Neuronal stem cell (in vitro differentiated cells): ENCODE measurements at places on chromosomes 5 and 9.

DNA sequence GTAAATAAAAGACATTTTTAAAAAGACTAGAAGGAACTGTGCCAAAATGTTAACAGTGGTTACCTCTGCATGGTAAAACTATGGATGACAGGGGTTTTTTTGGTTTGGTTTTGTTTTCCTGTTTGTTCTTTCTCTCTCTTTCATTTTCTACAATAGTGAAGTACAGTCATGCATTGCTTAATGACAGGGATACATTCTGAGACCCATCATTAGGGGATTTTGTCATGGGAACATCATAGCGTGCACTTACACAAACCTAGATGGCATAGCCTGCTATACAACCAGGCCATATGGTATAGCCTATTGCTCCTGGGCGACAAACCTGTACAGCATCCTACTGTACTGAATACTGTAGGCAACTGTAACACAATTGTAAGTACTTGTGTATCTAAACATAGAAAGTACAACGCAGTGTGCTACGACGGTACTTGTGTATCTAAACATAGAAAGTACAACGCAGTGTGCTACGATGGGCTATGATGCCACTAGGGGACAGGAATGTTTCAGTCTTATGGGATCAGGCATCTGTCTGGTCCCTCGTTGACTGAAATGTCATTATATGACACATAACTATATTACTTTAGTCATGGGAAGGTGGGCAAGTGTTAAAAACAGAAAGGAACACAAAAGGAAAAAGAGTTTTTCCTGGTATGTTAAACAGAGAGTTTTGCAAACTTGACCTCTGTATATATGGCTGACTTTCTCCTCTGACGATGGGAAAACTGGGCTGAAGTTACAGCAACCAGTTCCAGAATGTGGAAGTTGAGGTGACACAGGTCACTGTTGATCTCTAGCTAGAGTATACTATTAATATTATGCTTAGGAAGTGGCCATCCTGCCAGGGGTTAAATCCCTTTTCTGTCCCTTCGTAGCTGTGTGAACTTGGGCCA lies 7.4 kb upstream of the ADAM19 start:
- DNase-seq: no peak

DNA sequence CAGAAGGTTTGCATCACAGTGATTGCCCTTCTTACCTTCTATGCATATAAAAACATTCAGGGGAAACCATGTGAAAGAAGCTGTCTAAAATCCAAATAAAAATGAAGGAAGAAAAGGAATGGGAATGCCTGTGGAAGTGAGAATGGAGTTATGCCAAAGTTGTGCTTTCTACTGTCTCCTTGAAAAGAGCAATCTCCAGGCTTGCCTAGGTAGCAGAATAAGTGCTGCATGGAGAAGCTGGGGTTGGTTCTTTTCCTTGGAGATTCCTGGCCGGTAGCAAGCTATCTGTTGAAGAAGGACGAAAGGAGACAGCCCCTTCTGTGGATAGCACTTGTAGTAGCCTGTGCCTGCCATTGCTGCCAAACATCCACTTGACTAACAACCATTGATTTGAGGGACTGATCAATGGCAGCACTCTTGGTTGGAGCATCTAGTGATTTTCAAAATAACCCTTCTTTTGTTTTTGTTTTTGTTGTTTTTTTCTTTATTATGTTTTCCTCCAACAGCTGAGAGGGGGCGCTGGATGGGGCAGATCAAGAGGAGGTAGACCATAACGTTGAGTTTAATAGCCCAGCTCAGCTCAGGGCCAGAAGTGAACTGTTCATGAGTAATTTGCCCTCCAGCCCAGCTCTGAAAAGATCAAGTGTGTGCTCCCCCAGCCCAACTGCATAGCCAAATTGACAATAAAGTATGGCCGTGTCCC lies 1.6 kb downstream of the PLCXD3 start:
- no peak for DNase-seq

GRCh38 chr5:81779125-81779915 lies 28.4 kb upstream of the SSBP2 start:
- no peak for DNase-seq

DNA sequence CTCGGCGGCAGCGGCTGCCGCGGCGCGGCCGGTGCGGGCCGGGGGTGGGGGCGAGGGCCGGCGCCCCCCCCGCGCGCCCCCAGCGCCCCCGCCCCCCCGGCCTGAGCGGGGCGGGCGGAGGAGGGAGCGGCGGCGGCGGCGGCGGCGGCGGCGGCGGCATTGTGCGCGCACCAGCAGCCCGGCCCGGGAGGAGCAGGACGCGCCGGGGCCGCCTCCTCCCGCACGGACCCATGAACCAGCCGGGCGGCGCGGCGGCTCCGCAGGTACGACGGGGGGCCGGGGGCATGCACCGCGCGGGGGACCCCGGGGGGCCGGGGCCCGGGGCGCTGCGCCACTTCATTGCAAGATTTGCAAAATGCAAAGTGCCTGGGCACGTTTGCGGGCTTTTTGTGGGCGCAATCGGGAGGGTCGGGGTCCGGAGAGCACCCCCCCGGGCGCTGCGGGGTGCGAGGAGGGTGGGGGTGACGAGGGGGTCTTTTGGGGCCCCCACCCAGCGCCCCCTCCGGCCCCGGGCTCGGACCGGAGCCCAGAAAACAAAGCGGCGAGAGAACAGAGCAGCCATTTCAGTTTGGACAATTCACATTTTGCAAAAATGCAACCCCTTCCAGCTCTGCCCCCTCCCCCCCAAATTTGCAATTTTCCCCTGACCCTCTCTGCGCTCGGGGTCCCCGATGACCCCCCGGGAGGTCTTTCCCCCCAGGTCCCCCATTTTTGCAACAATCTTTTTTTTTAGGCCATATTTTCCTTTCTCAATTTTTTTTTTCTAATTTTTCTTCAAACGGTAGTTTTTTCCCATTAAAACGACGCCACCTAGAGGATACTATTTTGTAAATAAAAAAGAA lies at the start of gene ZNF618:
ZNF618 (plus strand) TSS at position 159 of the 842 bp plus-strand sequence; CDS start at position 231, 72 bp downstream.
- peak; percentile 23 for DNase-seq

- no peak for DNase-seq
Observed at GRCh38 chr5:71862087-71862486, 143.0 kb downstream of the CARTPT start.

DNA sequence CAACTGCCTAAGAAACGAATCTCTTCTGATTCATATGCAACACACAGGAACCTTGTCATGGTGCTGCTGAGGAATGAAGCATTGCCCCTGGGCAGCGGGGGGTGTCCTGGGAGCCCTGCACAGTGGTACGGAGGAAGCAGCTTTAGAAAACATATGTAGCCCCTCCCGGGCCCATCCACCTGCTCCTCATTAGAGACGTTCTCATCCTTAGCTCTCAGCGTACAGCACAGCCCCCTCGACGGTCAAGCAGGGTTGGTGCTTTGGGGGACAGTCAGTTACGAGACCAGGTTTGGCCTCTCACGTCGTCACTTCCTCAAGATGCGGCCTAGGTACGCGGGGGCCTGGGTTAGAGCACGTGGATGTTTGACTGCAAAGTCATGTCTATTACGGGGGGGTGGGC lies 28.4 kb upstream of the LAMC3 start:
- no peak for DNase-seq

DNA sequence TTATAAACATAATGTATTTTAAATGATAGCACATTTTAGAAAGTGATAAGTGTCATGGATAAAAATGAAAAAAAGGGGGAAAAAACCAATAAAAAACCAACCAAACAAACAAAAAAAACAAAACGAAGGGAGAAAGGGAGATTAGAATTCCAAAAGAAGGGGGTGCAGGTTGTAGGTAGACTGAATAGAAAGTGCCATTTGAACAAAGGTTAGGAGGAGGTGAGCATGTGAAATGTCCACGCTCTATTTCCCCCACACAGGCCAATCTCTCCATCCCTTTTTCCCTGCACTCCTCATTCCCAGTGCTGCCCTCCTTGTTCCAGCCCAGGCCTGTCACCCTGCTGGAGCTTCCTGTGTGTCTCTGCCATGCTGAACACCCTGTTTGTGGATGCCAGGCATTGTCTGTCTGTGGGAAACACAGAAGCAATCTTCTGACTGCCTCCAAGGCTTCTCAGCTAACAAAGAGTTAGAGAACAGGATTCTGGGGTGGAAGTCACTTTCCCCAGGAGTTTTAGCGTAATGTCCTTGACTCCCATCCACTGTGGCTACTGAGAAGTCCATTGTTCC lies 138.8 kb downstream of the ADAMTS16 start:
- DNase-seq: no peak

DNA sequence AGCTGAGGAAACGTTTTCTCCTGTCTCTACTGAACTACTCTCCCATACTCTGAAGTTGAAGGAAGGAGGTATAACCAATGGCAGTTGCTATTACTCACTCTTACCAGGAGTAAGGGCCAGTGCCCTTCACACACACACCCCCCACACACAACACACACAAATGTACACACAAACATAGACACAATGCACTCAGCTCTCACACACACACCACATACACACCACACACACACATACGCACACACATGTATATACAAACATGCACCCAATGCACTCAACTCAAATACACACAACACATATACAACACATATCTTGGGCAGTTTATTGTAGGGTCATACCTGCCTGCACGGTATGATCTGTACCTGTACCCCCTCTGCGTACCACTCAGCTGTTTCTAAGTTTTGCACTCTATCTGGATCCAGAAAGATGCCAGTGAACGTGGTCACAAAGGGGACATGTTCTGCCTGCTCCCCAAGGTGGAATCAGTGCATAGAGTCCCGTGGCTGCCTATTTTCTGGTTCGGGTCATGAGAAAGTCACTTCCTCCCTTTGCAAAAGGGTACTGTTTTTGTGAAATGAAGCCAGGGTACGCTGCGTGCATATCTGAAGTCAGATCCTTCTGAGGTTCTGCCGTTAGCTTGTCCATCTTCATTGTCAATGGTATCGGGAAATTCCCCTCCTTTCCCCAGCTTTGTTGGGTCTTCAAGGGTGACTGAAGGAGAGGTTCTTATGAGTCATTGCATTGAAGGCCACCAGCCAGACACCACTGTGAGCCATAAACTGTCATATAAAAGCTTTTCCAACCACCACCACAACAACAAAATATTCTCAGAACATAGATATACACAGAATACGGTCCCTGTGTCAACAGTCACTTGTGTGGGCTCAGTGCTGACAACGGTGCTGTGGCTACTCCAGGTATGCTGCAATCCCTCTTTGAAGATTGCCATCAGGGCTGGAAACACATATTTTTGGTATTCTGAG lies 131.9 kb downstream of the UGCG start:
- DNase-seq: no peak

- DNase-seq: no peak
Observed at GRCh38 chr5:57987552-57987951, 472.3 kb downstream of the PLK2 start.

DNA sequence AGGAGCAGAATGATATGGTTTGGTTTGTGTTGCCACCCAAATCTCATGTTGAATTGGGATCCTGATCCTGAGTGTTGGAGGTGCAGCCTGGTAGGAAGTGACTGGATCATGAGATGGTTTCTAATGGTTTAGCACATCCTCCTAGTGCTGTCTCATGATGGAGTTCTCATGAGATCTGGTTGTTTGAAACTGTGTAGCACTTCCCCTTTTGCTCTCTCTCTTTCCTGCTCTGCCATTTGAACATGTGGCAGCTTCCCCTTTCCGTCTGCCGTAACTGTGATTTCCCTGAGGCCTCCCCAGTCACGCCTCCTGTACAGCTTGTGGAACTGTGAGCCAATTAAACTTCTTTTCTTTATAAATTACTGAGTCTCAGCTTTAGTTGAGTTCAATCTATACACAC lies 756.8 kb upstream of the CDH6 start:
- DNase-seq: no peak

- DNase-seq: no peak
Observed at GRCh38 chr5:77080905-77081304, 6.2 kb downstream of the ZBED3 start.
